Purkinje cell (primary cell): ENCODE measurements at places on chromosomes 7 and 10. TPM values are rescaled to one million over a fixed set of nuclear protein-coding genes. Genes with fewer than 3 reads are reported as not detected.

Gene ACHE
- 0.73 and 1.6 TPM in 2 replicates for polyA plus RNA-seq

Gene CALY
- 5.7 and 13.9 TPM in 2 replicates for polyA plus RNA-seq

Gene MOGAT3
- polyA plus RNA-seq = not detected in 2 replicates

Gene SEC23IP
- polyA plus RNA-seq = 6.5 and 11.6 TPM in 2 replicates

Gene SCART1
- polyA plus RNA-seq = 0.67 and 0.71 TPM in 2 replicates

Gene UPK3B
- polyA plus RNA-seq = not detected in 2 replicates

Gene FOXL3
- not detected in 2 replicates for polyA plus RNA-seq

Gene NANOS1
- polyA plus RNA-seq = 1.4 and 1.6 TPM in 2 replicates

Gene PDE6C
- polyA plus RNA-seq = 0.09 TPM in 1 of 2 replicates, not detected in the other

Gene EPO
- polyA plus RNA-seq = not detected in 2 replicates

Gene GIMAP4
- 0.19 TPM in 1 of 2 replicates, not detected in the other for polyA plus RNA-seq

Gene MLXIPL
- 1.4 TPM in 1 of 2 replicates, not detected in the other for polyA plus RNA-seq

Gene CALML3
- polyA plus RNA-seq = 0.08 and 0.17 TPM in 2 replicates

Gene ASIC3
- polyA plus RNA-seq = 3.1 and 3.3 TPM in 2 replicates

Gene CRPPA
- polyA plus RNA-seq = 7.4 and 12.9 TPM in 2 replicates

Gene WNT2
- polyA plus RNA-seq = 5.8 and 8.4 TPM in 2 replicates

Gene OPN4
- polyA plus RNA-seq = 0.20 TPM in 1 of 2 replicates, not detected in the other

Gene HYAL4
- not detected in 2 replicates for polyA plus RNA-seq

Gene LRRC4
- polyA plus RNA-seq = 1.2 and 3.0 TPM in 2 replicates

Gene TMEM213
- polyA plus RNA-seq = not detected in 2 replicates

Gene LRRC61
- 0.67 and 2.2 TPM in 2 replicates for polyA plus RNA-seq

Gene LOXL4
- not detected in 2 replicates for polyA plus RNA-seq

Gene CFAP69
- 6.6 and 11.6 TPM in 2 replicates for polyA plus RNA-seq

Gene GAD2
- 53.2 and 56.2 TPM in 2 replicates for polyA plus RNA-seq
